Activated B cell treated with CpG ODN at 0.5 μM for 24 hours (primary cell): ENCODE measurements at places on chromosomes 13 and 19. TPM values are rescaled to one million over a fixed set of nuclear protein-coding genes. Genes with fewer than 3 reads are reported as not detected.

GRCh38 chr13:94617389-94618000, 15.8 kb downstream of the GPR180 start:
- no peak for DNase-seq

The ADGRE2 gene
- 0.91 and 0.93 TPM in 2 replicates for total RNA-seq

- DNase-seq = no peak
Measured at GRCh38 chr13:112648966-112649690, 40.7 kb upstream of the ATP11A start.

- DNase-seq = no peak
Measured at GRCh38 chr13:88544836-88545235, 873.7 kb downstream of the SLITRK5 start.

DNA sequence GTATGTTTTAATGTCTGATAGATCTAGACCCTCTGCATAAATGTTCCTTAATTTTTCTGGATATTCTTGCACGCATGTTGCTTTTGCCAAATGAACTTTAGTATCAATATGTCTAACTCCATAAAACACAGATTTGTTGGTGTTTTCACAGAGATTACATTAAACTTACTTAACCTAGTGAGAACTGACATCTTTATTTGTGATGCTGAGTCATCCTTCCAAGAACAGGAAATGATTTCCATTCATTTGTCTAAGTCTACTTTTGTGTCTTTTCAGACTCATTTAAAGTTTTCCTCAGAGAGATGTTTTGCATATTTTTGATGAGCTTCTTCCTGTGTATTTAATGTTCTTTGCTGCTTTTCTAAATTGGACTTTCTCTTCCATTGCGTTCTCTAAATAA, 184.0 kb downstream of the SLC7A1 start:
- DNase-seq = no peak

The KLK2 gene
- 0.69 and 1.8 TPM in 2 replicates for total RNA-seq

DNA sequence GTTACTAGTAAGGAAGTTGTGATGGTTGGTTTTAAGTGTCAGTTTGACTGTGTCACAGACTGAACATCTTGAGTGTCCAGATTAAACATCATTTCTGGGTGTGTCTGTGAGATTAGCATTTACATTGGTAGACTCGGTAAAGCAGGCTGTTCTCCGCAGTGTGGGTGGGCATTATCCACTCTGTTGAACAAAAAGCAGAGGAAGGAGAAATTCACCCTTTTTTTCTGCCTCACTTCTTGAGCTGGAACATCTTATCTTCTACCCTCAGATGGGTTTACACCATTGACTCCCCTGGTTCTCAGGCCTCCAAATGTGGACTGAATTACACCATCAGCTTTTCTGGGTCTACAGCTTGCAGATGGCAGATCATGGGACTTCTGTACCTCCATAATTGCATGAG, 63.7 kb upstream of the ZDHHC20 start:
- no peak for DNase-seq

DNA sequence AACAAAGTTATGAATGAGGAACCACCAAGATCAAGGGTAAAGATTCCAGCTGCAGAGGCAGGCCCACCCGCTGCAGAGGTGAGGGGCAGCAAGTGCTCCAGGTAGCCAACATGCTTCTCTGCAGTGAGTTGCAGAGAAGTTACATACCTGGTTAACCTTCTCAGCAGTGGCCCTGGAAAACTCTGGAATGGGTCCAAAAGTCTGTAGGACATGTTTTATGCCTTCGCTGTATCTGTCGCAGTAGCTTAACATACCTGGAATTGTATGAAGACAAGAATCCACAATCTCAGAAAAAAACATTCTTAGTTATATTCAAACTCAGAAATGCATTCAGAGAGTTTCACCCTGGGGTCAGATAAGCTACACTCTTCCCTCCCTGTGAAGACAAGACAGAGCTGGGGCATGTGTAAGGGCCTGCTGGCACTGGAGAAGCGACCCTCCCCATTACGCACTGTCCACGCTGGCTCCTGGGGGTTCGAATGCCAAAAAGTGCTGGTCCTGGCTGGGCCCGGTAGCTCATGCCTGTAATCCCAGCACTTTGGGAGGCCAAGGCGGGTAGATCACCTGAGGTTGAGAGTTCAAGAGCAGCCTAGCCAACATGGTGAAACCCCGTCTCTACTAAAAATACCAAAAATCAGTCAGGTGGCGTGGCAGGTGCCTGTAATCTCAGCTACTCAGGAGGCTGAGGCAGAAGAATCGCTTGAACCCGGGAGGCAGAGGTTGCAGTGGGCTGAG, 121.0 kb downstream of the CRYL1 start:
- no peak for DNase-seq

DNA sequence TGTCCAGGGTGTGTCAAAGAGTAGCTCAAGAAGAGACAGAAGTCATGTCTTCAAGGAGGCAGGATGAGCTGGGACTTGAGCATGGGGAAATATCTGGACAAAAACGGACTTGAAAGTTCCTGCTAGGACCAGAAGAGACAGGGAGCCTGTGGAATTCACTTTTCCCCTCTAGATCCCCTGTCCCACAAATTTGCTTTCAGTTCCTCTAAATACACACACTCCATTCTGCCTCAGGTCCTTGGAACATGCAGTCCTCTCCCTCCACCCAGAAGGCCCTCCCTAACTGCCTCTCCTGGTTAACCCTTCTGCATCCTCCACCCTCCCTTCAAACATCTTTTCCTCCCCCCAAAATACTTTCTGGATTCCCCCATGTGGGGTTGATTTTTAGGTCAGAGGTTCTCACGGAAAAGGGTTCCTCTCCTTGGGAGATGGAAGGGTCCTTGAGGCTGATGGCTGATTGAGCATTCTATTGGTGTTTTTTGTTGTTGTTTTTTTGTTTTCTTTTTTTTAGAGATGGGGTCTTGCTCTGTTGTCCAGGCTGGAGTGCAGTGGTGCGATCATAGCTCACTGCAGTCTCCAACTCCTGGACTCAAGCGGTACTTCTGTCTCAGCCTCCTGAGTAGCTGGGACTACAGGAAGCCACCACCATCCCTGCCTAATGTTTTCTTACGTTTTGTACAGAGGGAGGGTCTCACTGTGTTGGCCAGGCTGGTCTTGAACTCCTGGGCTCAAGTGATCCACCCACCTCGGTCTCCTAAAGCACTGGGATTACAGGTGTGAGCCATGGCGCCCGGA, 6.9 kb upstream of the RETN start:
- no peak for DNase-seq

- DNase-seq = no peak
Measured at GRCh38 chr19:6654347-6655310, 15.3 kb downstream of the TNFSF14 start.

DNA sequence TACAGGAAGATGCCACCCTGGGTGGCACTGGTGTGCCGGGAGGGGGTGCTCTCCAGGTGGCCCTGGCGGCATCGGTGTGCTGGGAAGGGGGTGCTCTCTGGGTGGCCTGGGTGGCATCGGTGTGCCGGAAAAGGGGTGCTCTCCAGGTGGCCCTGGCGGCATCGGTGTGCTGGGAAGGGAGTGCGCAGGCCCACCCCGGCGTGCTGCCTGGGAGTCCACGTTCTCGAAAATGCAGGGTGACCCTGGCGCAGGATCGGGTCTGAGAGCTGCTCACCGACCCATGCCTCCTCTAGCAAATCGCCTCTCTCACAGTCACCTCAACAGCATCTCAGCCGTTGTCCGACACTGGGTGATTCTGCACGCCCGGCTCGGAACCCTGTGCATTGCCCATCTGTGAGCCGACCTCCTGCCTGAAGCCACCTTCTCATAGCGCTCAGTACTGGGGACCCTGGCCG, 36.4 kb downstream of the RASA3 start:
- no peak for DNase-seq

DNA sequence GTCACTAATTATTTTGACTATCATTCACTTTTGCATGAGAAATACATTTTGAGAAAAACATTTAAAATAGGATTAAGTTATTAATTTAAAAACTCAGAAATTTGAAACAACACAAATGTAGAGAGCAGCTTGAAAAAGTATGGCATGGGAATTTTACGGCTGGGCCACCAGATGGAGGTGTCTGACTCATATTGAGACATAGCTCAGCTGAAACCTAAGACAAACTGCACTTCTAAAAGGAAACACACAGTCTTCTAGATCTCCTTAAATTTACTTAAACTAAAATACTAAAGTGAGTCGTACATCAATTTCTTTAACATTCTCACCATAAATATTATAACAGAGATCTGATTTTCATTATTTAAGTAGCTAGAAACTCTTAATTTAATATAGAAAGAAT, 41.9 kb upstream of the POSTN start:
- DNase-seq = no peak

The IGFL1 gene
- not detected in 2 replicates for total RNA-seq

- DNase-seq = no peak
Measured at GRCh38 chr19:49216071-49216470, 58.5 kb downstream of the TRPM4 start.

DNA sequence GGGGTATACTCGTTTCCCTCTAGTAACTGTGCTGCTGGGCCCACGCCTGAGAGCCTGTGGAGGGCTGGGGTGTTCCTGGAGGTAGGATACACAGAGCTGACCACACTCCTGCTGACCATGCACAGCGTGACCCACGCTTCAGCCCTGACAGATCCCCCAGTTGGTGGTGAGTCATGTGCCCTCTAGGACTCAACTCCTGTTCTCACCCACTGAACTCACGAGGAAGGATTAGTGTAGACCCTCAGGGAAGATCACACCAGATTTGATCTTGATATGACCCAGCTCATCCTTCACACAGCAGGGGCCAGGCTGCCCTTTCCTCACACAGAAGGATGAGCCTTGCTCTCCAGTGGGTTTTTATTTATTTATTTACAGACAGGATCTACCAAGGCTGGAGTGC, 13.3 kb upstream of the ACP7 start:
- no peak for DNase-seq

The VSTM1 gene
- not detected in 2 replicates for total RNA-seq

DNA sequence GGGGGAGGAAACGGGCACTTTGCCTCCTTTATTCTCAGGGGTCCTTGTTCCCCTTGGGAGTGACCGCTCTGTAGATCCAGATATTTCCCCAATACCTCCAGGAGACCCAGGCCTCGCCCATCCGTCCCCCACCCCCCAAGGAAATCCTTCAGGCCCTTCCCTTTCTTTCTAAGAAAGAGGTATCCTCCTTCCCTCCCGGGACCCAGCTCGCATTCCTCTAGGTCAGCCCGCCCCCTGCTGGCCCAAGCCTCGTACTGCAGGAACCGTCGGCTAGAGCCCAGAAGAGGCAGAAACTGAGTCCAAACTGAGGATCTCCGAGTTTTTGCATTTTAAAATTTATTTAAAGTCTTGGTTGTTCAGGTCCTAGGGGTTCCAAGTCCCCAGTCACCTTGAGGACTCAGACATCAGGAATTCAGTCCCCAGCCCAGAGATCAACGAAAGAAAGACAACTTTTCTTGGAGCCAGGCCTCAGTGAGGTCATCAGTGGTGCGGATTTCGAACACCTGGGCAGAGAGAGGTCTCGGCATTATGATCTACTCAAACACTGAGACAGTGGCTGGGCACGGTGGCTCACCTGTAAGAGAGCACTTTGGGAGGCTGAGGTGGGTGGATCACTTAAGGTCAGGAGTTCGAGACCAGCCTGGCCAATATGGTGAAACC, 7.5 kb upstream of the LRFN1 start:
- peak; percentile 77 for DNase-seq

The CYP2F1 gene
- total RNA-seq = not detected in 2 replicates

- no peak for DNase-seq
Measured at GRCh38 chr13:109271555-109272541, 514.5 kb downstream of the IRS2 start.

The ZNF763 gene
- 9.8 and 10.0 TPM in 2 replicates for total RNA-seq

The CYSLTR2 gene
- total RNA-seq = 0.11 TPM in 1 of 2 replicates, not detected in the other

GRCh38 chr13:23610966-23611491, 40.8 kb downstream of the TNFRSF19 start:
- no peak for DNase-seq

DNA sequence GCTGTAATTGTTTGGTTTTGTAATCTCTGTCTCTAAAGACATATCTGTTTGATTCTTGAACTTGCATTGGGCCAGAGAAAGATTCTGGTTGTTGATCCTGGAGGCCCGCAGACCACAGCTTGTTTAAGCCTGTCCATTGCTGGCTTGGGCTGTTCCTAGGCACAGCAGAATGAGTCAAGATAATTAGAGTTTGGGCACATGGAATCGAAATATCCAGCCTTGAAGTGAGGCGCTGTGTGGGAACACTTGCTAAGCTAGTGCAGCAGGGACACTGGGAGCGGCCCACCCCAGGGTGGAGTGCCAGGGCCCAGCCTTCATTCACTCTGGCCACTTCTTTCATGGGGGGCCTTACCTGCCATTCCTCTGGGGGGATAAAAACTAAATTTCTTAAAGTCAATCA, 219.7 kb downstream of the LMO7 start:
- no peak for DNase-seq

GRCh38 chr13:80141123-80141849, 199.6 kb downstream of the SPRY2 start:
- DNase-seq = no peak

DNA sequence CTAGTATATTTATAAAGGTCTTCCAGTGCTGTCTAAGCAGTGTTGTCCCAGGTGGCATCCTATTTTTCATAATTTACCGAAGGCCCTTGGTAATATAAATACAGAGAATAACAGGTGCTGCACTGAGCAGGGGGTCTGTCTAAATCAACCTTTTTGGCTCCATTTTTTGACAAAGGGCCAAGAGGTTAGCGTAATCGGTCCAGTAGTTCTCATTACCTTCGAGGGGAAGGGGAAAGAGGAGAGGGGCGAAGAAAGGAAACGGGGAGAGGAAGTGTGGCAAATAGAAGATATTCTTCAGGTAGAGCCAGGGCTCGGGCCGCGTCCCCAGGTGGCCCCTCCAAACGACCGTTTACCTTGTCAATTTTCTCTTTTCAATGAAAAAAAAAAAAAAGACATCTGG, 749 bp upstream of the PAN3 start:
- DNase-seq = no peak

DNA sequence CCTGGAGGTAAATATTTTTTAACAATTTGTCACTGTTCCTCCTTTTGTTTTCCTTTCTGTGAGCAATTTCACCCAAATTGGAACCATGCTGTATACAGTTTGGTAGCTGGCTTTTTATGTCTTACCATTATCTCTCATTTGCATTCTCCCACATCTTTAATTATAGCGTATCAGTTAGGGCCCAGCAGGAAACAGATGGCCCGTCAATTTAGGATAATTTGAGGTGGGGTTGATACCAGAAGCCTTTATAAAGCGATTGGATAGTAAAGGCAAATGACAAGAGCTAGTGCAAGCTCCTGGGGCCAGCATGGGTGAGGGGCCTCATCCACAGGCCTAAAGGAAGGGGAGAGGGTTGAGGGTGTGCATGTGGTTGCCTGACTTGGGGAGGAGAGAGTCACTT, 3.8 kb upstream of the IFNL4 start:
- DNase-seq = no peak

DNA sequence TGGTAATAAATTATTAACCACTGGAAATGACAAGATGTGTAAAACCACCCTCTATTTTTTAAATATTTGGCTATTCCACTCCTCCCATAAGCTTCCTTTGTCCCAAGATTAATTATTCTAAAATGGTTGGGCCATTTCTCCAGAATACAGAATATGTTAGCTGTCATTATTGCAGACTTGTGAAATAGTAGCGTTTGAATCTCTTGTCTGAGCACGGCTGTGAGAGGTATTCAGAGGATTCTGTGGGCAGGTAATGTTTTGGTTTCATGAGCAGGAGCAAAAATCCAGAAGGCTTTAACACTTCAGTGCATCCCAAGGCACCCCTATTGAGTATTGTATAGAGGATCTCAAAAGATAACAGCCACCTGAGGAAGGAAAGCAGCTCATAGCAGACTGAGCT, 256.0 kb downstream of the UQCRFS1 start:
- DNase-seq = no peak

- DNase-seq = no peak
Measured at GRCh38 chr13:82597747-82598146, 1284.5 kb downstream of the SLITRK1 start.

- DNase-seq = no peak
Measured at GRCh38 chr13:36418022-36418805, 14.1 kb upstream of the CCNA1 start.

The PSG3 gene
- total RNA-seq = not detected in 2 replicates
